ENCODE measurements at places on chromosomes 2 and 18. TPM values are rescaled to one million over a fixed set of nuclear protein-coding genes. Genes with fewer than 3 reads are reported as not detected.

Gene RIT2
- not detected for total RNA-seq

Gene LRP2
- total RNA-seq: not detected

Gene HOXD10
- 0.15 TPM for total RNA-seq

Gene PCARE
- total RNA-seq: not detected

Gene SERPINB10
- not detected for total RNA-seq

Gene ELOA2
- total RNA-seq: not detected

Gene C2orf78
- total RNA-seq: not detected

Gene PARD3B
- total RNA-seq: 2.2 TPM

Gene CRYGD
- total RNA-seq: not detected

DNA sequence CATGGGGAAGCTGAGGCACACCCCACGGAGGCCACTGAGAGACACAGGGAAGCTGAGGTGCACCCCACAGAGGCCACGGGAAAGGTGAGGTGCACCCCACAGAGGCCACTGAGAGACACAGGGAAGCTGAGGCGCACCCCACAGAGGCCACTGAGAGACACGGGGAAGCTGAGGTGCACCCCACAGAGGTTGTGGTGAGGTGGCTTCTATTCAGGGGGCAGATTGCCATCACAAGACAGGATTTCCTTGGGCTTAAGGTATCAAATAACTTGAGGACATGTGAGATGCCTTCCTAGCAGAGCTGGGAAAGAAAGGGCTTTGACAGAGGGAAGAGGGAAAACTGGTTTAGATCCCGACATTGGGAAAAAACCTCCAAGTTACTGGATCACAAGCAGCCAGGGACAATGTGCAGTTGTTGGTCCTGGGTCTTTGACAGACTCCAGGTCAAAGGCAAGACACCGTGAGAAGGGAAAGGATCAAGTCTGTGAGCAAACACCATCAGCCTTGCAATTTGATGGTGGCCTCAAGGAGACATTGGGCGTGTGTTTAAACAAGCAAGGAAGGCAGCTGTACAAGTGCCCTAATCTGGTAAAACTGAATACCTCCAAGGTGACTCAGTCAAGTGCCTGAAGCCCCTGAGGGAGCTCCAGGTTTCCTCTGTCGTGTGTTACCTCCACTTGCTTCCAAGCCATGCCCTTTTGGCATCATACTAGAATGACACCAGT lies 133.2 kb upstream of the EPAS1 start:
- DNase-seq: no peak

GRCh38 chr18:56202678-56203077 lies 435.7 kb downstream of the TXNL1 start:
- no peak for DNase-seq

DNA sequence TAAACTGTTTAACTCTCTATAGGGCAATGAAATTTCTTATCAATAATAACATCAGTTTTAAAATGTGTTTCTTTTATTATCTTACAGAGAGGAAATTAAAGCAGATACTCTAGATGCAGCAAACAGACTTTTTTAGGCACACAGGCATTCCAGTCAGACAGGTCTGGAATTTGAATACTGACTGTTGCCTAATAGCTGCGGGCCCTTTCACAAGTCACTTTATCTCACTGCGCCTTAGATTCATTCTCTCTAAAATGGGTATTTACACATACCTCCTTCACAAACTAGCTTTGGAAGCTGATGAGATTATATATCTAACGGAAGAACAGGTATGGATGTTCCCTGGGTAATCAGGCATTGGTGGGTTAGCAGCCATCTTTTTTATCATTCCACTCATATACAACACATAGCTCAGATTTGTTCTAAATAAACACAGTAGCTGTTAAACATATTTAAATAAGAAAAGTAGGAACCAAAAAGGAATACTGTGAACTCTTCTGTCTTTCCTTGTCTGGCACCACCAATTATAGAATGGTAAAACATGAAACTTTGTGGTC lies 104.2 kb downstream of the LRP2 start:
- no peak for DNase-seq

DNA sequence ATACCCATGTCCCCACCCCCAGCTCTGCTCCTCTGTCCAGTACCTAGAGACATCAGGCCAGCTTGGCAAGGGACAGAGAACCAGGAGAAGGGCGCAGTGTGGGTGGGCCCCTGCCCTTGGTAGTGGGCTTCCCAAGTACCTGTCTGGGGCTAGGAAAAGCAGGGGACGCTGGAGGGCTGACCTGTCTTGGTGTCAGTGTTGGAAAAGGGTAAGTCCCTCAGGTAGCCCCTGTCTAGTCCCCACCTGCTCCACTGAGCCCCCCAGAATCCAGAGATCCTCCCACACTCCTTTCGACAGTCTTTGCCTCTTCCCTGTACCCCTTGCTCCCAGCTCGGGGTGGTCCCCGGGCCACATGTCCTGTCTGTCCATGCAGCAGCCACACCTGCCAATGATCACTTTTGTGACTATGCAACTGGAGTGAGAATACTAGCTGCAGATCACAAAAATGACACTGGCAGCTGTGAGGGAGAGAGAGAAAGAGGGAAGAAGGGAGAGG lies 14.6 kb downstream of the DNAJB2 start:
- DNase-seq: peak; percentile 6

GRCh38 chr2:202609381-202610145 lies 25.2 kb upstream of the FAM117B start:
- no peak for DNase-seq

DNA sequence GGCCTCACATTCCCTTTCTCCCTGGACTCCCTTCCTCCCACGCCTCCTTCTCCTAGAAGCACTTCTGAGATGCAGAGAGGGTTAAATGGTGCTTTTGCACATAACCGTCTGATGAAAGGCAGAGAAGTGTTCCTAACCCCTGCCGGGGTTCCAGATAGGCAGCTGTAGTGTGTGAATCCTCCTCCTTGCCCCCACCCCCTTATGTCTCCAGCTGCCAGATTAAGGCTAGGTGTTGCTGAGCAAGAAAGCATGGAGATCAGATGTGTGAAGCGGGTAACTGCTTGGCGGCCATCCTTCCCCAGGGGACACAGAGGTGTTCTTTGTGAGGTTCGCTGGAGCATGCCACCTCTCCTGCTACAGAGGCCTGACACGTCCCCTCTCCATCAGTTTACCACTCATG lies 88.3 kb downstream of the NRP2 start:
- DNase-seq: no peak

DNA sequence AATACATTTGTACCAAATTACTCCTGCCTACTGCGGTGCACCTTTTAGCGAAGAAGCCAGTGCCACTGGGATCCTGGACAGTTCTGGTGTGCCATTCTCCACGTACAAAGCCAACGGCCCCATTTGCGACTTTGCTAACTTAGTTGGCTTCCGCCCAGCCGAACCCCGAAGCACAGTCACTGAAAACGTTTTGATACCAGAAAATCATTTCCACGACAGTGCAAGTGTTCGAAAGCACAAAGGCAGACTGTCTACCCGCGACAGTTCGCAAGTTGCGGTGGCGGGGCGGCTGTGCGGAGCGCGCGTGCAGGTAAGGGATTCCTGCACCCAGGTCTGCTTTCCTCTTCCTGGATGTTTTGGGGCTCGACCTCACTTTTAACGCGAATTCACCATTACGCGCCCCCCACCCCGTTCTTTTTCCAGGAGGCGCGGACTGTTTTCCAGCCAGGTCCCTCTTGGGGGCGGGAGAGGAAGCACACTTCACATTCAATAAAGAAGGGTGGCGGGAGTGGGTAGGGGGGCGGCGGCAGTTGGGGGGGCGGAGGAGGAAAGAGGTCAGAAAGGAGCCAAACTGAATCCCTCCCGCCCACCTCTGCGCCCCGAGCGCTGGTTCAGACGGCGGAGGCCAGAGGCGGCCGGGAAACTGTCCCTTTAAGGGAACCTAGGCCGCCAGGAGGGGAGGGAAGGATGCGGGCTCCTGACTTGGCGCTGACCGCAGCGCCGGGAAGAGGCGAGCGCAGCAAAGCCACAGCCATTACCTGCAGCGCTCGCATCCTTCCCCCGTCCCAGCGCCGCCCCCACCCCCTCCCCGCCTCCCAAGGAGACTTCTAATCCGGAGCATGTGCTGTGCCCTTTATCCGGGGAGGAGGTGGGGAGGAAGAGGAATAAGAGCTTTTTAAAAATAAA lies 107.4 kb upstream of the KCTD1 start:
- DNase-seq: peak; percentile 23

GRCh38 chr2:215843579-215843978 lies 169.8 kb downstream of the MREG start:
- DNase-seq: peak; percentile 77

GRCh38 chr2:236754271-236754944 lies 184.8 kb downstream of the ACKR3 start:
- peak; percentile 44 for DNase-seq

GRCh38 chr18:63192885-63193349 lies 126.7 kb downstream of the BCL2 start:
- DNase-seq: peak; percentile 55

DNA sequence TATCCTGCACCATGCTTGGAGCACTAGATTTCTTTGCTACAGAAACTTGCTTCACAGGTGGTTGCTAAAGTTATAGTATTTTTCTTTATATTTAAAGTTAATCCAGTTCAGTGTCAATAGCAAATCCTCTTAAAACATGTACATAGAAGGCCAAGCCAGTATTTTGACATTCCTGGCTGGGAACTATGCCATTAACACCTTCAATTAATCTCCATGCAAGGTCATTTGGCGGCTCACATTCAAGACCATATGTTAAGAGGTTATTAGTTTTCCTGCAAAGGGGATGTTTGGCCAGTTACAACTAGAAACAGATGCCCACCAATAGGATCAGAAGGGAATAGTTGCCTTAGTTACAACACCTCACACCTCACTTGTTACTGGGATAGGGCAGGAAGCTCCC lies 261.3 kb upstream of the MEIS1 start:
- DNase-seq: no peak

DNA sequence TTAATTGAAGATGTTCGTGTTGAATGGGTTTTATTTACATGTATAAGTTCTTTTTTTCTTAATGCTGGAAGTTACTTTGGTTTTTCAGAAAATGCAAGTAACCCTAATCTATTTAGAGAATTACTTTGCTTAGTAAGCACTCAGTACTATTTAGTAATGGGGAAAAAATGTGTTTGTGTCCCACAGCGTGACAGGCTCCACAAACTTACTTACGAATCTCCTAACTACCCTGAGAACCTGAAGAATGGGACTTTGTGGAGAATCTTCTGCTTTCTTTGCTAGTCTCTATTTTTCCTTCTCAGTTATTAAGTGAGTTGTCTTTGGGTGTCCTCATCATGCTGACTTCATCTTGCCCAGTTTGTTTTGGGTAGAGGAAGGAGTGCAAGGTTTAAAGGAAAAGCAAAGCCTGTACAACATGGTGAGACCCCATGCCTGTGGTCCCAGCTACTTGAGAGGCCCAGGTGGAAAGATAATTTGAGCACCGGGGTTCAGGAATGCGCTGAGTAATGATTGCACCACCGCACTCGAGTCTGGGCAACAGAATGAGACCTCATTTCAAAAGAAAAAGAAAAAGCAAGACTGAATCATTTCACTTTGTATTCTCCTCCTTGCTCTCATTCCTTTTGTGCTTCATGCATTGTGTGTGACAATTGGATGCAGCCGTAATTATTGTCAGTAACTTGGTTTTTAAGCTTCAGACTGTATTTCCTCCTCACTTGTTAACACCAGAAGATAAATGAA lies 10.2 kb downstream of the NEDD4L start:
- no peak for DNase-seq

DNA sequence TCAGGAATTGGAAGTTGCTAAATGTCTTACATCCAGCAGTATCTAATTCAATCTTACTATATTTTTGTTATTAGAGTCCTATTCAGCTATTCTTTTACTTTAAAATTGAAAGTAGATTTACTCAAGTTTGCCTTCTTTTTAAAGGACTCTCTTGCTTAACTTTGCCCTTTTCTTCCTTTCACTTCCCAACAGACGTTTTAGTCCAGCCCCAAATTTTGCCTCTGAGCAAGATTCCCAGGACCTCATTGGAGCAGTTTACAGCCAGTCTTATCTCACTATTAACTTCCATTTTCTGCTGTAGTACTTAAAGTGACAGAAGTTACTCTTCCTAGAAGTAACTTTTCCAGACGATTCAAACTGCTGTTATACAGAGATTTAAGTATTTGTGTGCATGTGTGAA lies 1.7 kb upstream of the PRKD3 start:
- peak; percentile 29 for DNase-seq

DNA sequence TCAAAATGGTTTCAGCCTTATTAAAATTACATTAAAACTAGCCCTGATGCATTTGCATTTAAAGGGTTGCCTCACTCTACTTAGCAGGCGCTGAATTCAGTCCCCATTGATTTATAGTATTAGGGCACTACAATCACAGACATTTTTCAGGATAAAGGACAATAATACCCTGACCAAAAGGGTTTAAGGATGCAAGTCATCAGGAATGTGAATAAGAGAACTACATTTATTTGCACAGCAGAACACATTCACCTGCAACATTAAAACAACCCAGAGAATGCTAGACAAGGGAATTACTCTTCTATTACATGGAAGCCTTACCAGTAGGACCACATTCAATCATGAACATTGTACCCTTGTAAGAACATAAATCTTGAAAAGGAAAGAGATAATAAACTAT lies 93.6 kb downstream of the TCF4 start:
- DNase-seq: no peak

DNA sequence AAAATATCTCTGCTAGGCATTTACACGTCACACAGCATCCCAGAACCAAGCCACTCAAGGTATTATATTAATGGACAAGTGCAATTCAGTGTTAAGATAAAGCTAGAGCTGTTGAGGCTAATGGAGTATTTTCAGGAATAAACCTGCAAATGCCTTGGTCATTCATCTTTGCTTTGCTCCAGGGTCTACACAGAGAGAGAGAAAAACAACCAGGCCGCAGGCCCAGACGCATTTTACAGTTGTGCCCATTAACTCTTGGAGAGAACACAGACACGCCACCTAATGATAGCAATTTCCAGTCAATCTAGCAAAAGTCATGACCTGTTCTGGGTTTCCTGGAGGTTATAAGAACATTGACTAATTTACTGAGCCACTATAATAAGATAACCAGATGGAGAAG lies 829.3 kb downstream of the LRRTM4 start:
- no peak for DNase-seq

GRCh38 chr2:234399451-234400246 lies 97.2 kb downstream of the ARL4C start:
- DNase-seq: no peak

DNA sequence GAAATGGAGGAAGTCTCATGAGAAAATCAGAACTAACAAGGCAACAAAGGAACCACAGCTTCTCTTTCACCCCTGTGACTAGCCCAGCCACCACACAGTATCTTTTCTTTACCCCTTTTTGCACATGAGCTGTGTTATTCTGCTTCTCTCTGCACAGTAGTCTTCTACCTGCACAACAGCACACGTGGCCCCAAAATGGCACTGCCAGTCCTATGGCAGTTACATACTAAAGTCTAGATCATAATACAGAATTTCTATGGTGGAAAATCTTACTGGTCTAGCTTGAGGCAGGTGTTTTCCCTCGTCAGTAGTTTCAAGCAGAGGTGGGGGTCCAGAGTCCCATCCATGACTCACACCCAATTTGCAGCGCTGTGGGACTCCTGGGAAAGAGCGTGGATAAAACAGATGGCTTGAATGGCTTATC lies 177.7 kb downstream of the DIS3L2 start:
- DNase-seq: no peak

DNA sequence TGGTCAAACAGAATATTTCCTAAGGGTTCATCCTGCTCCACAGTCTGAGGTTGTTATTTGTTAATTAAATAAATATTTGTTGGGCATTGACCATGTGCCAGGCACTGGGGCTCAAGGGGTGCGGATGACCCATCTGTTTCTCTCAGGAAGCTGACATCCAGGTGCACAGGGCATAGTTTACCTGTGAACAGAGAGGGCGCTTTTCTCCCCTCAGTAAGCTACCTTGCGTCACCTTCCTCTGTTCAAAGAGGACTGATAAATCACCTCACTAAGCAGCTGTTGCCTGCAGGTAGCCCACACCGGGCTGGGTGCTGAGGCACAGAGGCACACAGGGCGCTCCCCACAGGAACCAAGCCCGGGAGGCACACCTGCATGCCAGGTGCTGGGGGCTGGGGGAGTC lies 41.6 kb downstream of the SH3RF3 start:
- DNase-seq: no peak
